Activated CD4-positive, alpha-beta T cell treated with anti-CD3 and anti-CD28 coated beads, Interleukin-2, amount 10 ng/mL, durations not matched to agents 7 days and 5 days (primary cell): ENCODE measurements at places on chromosomes 1 and 21. TPM values are rescaled to one million over a fixed set of nuclear protein-coding genes. Genes with fewer than 3 reads are reported as not detected.

PTPN14 gene
- 0.32 TPM for total RNA-seq

SPAG17 gene
- total RNA-seq: not detected

MFSD2A gene
- 2.8 TPM for total RNA-seq

COL9A2 gene
- 1.9 TPM for total RNA-seq

VAV3 gene
- 1.3 TPM for total RNA-seq

MRPS6 gene
- total RNA-seq: 77.8 TPM

ADAMTS5 gene
- not detected for total RNA-seq

CD101 gene
- total RNA-seq: 4.2 TPM

OR10J1 gene
- total RNA-seq: not detected

GPR161 gene
- 0.17 TPM for total RNA-seq

FHAD1 gene
- total RNA-seq: not detected

LY9 gene
- total RNA-seq: 45.9 TPM

CLCA1 gene
- total RNA-seq: not detected

B3GALT2 gene
- total RNA-seq: 1.3 TPM

ZNF648 gene
- total RNA-seq: not detected

SUSD4 gene
- total RNA-seq: 2.9 TPM

SPRR2E gene
- not detected for total RNA-seq

SHE gene
- total RNA-seq: not detected

SEMA4A gene
- total RNA-seq: 35.3 TPM

NUAK2 gene
- 12.7 TPM for total RNA-seq

GBP7 gene
- total RNA-seq: not detected

SLC9C2 gene
- not detected for total RNA-seq

IL20 gene
- not detected for total RNA-seq

SHISA4 gene
- total RNA-seq: 0.57 TPM

HES2 gene
- 0.21 TPM for total RNA-seq

A3GALT2 gene
- total RNA-seq: not detected

DCDC2B gene
- 0.10 TPM for total RNA-seq

UBL4B gene
- total RNA-seq: not detected

CKS1B gene
- 147 TPM for total RNA-seq

NUDT4B gene
- 0.40 TPM for total RNA-seq
